ENCODE measurements at places on chromosomes 16 and 17. TPM values are rescaled to one million over a fixed set of nuclear protein-coding genes. Genes with fewer than 3 reads are reported as not detected.

- DNase-seq: no peak
These were observed 13.9 kb downstream of the BCAR1 start for GRCh38 chr16:75237398-75238131.

Gene SEZ6
- not detected for total RNA-seq

Gene TMEM220
- total RNA-seq: 0.32 TPM

DNA sequence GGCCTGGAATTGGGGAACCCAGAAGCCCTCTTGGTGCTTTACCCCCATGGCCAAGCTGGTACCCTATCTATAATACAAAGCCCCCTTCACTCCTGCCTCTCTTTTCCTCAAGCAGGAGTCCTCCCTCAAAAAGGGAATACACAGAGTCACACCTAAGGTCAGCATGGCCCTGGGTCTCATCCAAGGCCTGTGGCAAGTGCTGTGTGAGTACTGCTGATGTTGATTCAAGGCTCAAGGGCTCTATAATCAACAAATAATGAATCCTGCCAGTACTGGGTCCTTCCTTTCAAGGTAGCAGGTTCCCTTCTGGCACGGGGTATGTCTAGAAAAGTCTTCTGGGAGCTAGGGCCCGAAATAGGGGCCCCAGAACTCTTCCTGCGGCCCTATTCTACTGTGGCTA lies 187.3 kb downstream of the CYB561 start:
- DNase-seq: no peak

DNA sequence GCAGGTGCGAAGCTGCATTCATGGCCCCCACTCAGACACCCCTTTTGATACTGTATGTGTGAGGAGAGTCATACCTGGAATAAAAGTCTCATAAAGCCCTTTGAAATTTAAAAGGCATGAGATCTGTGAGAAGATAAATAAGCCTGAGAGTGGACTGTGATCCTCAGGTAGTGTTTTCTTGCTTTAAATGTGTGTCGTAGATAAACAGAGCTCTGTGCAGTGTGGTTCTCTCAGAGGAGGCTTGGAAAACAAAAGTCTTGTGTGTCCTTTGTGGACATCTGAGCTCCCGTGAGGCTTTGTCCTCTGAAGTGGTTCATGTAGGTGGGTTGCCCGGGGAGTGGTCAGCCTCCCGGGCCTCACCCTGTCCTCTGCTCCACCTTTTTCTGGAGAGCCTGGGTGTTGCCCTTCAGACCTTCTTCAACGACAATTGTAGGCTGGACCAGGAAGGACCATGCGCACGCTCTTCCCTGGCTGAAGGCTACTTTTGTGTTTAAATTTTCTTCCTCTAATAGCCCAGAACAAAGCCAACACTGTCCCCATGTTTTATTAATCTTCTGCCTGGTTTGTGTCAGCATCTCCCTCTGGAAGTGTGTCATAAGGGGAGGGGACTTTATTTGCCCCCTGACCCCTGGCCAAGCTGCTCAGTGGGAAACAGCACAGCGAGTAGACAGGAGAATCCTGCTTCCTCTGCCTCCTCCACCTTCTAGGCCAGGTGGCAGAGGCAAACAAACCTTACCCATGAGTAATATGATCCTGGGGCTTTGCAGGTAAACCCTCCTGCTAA lies 151.2 kb downstream of the MSI2 start:
- DNase-seq: no peak

- DNase-seq: peak; percentile 62
These were observed 266.1 kb upstream of the DYNLRB2 start for GRCh38 chr16:80274576-80275191.

GRCh38 chr16:12573300-12573699 lies 230.4 kb downstream of the CPPED1 start:
- no peak for DNase-seq

GRCh38 chr16:48384520-48385252 lies 527 bp downstream of the SIAH1 start:
- peak; percentile 62 for DNase-seq

Gene GAS7
- not detected for total RNA-seq

GRCh38 chr16:3525951-3526350 lies 25.1 kb downstream of the CLUAP1 start:
- no peak for DNase-seq

DNA sequence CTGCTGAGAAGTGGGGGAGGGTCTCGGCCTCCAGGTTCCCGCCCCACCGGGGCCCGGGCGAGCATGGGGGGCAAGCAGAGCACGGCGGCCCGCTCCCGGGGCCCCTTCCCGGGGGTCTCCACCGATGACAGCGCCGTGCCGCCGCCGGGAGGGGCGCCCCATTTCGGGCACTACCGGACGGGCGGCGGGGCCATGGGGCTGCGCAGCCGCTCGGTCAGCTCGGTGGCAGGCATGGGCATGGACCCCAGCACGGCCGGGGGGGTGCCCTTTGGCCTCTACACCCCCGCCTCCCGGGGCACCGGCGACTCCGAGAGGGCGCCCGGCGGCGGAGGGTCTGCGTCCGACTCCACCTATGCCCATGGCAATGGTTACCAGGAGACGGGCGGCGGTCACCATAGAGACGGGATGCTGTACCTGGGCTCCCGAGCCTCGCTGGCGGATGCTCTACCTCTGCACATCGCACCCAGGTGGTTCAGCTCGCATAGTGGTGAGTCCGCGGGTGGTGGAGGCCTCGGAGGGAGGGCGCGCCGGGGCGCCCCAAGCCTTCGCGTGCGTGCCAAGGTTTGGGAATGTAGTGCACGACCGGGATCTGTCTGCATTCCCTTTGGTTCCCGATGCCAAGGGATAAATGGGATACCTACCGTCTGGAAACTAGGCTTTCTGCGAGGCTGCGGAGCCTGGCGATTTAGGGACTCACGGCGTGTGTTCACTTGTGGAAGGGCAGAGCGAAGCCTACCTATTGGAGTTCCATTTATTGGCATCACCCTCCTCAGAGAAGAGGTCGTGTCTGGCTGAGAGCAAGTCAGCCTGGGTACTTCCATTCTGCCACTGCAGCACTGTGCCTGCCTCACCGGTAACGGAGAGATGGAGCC lies 1.0 kb downstream of the ZNRF1 start:
- DNase-seq: peak; percentile 60

Gene PIK3R5
- not detected for total RNA-seq

Gene KRTAP3-2
- not detected for total RNA-seq

GRCh38 chr16:48535831-48536613 lies 74.0 kb downstream of the N4BP1 start:
- peak; percentile 19 for DNase-seq

Gene GDPD1
- total RNA-seq: not detected

DNA sequence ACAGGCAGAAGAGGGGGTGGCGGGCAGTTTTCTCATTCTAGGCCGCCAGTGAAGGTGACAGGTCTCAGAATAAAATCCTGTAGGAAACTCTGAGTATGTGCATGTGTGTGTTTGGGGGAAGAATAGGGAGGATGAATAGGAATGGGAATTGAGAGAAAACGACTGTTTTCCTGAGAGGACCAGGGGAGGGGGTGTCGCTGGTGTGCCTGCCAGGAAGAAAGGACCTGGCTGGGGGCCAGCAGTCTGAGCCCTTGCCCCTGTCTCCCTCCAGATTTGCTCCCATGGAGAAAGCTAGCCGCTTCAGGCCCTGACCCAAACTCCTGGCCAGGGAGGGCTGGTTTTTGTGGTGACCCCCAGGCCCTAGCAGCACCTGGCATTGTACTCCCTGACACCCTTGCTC lies 14.4 kb downstream of the C17orf50 start:
- no peak for DNase-seq

Gene HAGHL
- 4.9 TPM for total RNA-seq

- no peak for DNase-seq
These were observed 43.2 kb upstream of the ZFHX3 start for GRCh38 chr16:73091174-73091573.

DNA sequence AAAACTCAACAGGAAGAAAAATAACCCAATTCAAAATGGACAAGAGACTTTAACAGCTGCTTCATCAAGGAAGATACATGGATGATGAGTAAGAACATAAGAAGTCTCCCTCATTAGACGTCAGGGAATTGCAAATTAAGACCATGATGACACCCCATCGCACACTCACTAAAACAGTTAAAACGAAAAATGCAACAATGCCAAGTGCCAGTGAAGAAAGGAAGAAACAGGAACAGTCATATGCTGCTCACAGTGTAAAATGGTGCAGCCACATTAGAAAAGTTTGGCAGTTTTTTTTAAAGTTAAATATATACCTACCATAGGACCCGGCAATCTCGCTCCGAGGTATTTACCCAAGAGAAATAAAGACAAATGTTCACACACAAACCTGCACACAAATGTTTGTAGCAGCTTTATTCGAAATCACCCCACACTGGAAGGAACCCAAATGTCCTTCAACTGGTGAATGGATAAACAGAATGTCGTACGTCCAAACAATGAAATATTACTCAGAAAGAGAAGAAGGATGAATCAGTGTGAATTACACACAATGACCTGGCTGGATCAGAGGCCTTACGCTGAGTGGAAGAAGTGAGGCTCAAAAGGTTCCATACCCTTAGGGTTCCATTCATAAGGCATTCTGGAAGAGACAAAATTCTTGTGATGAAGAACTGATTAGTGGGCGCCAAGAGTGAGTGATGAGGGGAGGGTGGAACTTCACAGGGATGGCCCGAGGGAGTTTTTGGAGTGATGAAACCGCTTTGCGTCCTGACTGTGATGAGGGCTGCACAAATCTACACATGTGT lies 110.3 kb downstream of the C16orf95 start:
- DNase-seq: peak; percentile 97

DNA sequence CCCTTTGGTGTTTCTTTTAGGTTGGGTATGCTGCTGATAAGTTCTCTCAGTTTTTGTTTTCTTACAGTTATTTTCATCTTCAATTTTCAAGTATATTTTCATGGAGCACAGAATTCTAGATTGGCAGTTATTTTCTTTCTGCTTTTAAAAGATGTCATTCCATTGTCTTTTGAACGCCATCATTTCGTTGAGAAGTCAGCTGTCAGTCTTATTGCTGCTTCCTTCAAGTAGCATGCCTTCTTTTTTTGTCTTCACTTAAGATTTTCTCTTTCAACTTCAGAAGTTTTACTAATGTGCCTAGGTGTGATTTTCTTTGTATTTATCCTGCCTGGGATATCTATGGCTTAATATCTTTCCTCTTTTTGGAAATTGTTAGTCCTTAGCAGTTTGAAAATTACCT lies 262.2 kb upstream of the PMFBP1 start:
- DNase-seq: peak; percentile 28

GRCh38 chr16:52741351-52741750 lies 194.4 kb upstream of the TOX3 start:
- no peak for DNase-seq

- peak; percentile 98 for DNase-seq
These were observed 102.0 kb downstream of the GRIN2A start for GRCh38 chr16:10080051-10080772.

Gene TPSG1
- not detected for total RNA-seq

Gene ADAD2
- total RNA-seq: not detected

- DNase-seq: no peak
These were observed 12.0 kb downstream of the SP2 start for GRCh38 chr17:47907932-47908562.

DNA sequence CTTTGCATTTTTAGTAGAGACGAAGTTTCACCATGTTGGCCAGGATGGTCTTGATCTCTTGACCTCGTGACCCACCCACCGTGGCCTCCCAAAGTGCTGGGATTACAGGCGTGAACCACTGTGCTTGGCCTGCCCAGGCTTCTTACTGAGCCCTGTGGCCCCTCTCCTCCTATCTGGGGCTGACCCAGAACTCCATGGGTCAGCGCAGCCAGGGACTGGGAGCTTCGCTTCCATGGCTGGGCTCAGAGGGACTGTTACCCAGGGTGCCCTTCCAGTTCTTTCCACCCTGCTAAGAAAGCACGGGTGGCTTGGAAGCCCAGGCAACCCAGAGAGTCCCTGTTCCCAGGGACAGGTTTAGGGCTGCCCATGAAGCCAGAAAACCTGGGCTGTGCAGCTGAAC lies 28.2 kb downstream of the SHISA6 start:
- DNase-seq: no peak

Measured in M059J (cell line).